Progenitor cell of endocrine pancreas (in vitro differentiated cells): ENCODE measurements at places on chromosomes 6 and 20. TPM values are rescaled to one million over a fixed set of nuclear protein-coding genes. Genes with fewer than 3 reads are reported as not detected.

The DEFB121 gene
- not detected in 2 replicates for total RNA-seq

DNA sequence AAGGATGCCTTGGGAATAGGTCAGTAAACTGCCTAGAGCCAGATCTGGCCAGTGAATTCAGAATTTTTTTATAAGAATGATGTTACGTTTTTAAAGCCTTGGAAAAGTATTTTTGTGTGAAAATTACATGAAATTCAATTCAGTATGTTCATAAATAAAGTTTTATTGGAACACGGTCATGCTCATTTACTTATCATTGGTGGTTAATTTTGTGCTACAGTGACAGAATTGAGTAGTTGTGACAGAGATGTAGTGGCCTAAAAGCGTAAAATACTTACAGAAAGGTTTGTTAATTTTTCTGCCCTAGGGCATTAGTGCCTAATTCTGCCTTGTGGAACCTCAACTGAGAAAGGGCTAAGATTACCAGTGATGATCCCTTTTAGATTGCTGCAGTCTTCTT, 28.2 kb downstream of the ZFAND3 start:
- DNase-seq = no peak
- H3K4me1 ChIP-seq = peaks cover 17% of the 10 kb centered on the region
- H3K4me3 ChIP-seq = no peak overlapping the region
- no peaks in the 10 kb centered on the region for H3K27me3 ChIP-seq
- H3K27ac ChIP-seq = no peak overlapping the region

DNA sequence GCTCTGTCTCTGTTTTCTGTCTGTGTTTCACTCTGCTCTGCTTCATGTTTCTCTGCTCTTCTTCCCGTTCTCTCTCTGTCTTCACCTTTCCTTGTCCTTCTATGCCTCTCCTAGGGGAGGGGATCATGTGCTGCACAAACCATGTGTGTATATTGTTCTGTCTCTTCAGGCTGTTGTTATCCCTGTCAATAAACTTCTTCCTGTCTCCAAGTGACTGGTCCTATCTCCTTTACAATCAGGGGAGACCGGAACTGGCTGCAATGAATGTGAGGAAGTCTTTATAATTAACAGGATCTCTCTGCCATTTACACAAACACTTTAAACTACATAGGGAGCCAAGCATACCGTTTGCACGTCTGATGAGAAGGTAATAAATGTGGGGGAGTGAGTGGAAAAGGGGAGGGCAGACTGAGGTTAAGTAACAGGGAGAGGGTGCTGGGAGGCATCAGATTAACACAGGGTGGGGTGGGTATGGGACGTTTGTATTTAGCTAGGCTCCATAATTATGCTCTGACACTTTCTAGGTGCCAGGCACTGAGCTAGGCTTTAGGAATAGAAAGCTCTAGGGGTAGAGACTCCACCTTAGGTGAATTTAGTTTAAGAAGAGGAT, 626.1 kb downstream of the DHX35 start:
- peaks cover 15% of the 10 kb centered on the region for H3K27me3 ChIP-seq
- no peak overlapping the region for H3K4me3 ChIP-seq
- no peak overlapping the region for H3K27ac ChIP-seq
- peaks cover 2% of the 10 kb centered on the region for H3K4me1 ChIP-seq
- no peaks in the 10 kb centered on the region for H3K36me3 ChIP-seq

The SPEF1 gene
- total RNA-seq = 1.7 and 1.9 TPM in 2 replicates

DNA sequence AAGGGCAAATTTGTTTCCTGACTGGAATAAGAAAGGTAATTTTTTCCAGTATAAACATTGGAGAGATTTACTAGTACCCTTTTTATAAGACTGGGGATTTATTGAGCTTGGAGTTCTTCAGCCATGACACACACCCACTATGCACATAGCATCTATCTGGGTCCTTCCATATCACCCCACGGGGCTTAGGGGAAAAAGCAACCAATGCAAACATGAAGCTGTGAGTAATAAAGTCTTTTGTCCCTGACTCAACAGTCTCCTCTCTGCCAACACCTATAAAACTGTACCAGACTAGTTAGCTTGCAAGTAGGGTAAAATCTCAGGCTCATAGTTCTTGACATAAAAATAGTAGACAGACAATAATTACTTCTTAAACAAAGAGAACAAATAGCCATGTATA, 23.4 kb downstream of the COL21A1 start:
- H3K4me3 ChIP-seq = no peak overlapping the region
- no peaks in the 10 kb centered on the region for H3K4me1 ChIP-seq
- no peak overlapping the region for H3K27ac ChIP-seq
- no peaks in the 10 kb centered on the region for H3K36me3 ChIP-seq
- no peak for DNase-seq

The STX7 gene
- 40.5 and 49.3 TPM in 2 replicates for total RNA-seq

The TFAP2B gene
- total RNA-seq = 0.74 and 1.8 TPM in 2 replicates

DNA sequence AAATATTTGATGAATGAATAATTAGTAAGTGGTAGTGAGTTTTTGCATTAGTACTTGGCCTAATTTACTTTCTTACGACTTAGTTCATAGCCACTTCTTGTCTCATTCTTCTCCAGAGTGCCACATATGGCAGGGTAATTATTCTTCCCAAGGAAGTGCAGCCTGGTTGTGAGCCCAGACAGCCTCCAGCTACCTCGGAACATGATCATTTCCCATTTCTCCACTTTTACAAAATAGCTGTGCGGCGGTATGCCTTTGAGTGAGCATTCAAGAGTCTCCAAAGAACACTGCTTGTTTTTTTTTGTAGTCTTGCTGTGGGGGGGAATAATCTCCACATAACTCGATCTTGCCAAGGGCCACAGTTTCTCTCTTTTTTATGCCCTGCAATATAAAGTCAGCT, 765.0 kb downstream of the HDGFL1 start:
- H3K27ac ChIP-seq = no peak overlapping the region
- no peak overlapping the region for H3K4me3 ChIP-seq
- DNase-seq = no peak
- no peaks in the 10 kb centered on the region for H3K36me3 ChIP-seq
- peaks cover 10% of the 10 kb centered on the region for H3K27me3 ChIP-seq
- H3K4me1 ChIP-seq = peaks cover 3% of the 10 kb centered on the region

The TSPO2 gene
- total RNA-seq = not detected in 2 replicates

DNA sequence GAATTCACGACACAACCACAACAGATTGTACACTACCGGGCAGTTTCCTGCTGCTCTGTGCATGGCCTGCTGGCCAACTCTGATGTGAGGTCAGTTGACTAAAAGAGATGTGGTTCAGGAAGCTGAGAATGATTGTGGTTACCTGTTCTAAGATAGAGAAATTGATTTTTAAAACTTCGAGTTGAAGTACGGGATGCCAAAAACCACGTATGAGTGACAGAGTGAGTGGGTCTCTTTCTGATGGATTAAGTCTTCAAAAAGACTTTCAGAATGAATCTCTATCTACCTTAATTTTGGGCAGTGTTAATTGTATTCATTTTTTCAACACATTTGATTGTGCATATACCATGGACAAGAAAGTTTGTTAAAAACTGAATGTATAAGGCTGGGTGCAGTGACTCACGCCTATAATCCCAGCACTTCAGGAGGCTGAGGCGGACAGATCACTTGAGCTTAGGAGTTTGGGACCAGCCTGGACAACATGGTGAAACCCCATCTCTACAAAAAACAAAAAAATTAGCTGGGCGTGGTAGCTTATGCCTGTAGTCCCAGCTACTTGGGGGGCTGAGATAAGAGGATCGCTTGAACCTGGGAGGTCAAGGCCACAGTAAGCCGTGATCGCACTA, 121.2 kb downstream of the SGK1 start:
- H3K4me1 ChIP-seq = peaks cover 18% of the 10 kb centered on the region
- H3K4me3 ChIP-seq = no peak overlapping the region
- no peaks in the 10 kb centered on the region for H3K36me3 ChIP-seq

GRCh38 chr6:30747902-30748769, 3.8 kb upstream of the IER3 start:
- H3K27ac ChIP-seq = peak overlapping the region; percentile 97
- H3K4me3 ChIP-seq = no peak overlapping the region
- H3K36me3 ChIP-seq = no peaks in the 10 kb centered on the region
- H3K4me1 ChIP-seq = peaks cover 37% of the 10 kb centered on the region
- no peak for DNase-seq
- H3K27me3 ChIP-seq = no peaks in the 10 kb centered on the region

The GJA1 gene
- 34.1 and 43.0 TPM in 2 replicates for total RNA-seq

DNA sequence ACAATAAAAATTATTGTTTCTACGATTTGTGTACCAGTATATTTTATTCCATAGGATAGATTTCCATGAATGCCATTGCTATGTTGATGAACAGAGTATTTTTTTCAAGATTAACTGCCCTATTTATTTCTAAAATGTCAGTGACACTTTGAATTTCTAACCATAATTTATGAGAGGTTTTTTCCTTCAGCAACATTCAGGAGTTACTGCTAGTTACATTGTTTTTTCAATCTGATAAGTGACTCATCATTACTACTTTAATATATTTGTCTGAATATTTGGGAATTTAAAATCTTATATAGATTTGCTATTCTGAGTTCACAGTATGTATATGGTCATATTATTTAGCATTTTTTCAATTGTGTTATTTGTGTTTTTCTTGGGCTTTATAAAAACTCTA, 6.0 kb upstream of the OR2B6 start:
- H3K4me3 ChIP-seq = no peak overlapping the region
- H3K27ac ChIP-seq = no peak overlapping the region
- H3K36me3 ChIP-seq = peaks cover 1% of the 10 kb centered on the region
- no peak for DNase-seq
- H3K27me3 ChIP-seq = peaks cover 4% of the 10 kb centered on the region

GRCh38 chr6:138240476-138241245, 22.4 kb upstream of the PBOV1 start:
- no peak overlapping the region for H3K27ac ChIP-seq
- no peak for DNase-seq
- H3K36me3 ChIP-seq = peaks cover 3% of the 10 kb centered on the region
- peaks cover 22% of the 10 kb centered on the region for H3K4me1 ChIP-seq

- H3K4me3 ChIP-seq = no peak overlapping the region
- no peaks in the 10 kb centered on the region for H3K27me3 ChIP-seq
- no peak overlapping the region for H3K27ac ChIP-seq
- H3K36me3 ChIP-seq = peaks cover 5% of the 10 kb centered on the region
- H3K4me1 ChIP-seq = peaks cover 25% of the 10 kb centered on the region
Observed at GRCh38 chr6:36114798-36115408, 15.4 kb upstream of the MAPK13 start.

DNA sequence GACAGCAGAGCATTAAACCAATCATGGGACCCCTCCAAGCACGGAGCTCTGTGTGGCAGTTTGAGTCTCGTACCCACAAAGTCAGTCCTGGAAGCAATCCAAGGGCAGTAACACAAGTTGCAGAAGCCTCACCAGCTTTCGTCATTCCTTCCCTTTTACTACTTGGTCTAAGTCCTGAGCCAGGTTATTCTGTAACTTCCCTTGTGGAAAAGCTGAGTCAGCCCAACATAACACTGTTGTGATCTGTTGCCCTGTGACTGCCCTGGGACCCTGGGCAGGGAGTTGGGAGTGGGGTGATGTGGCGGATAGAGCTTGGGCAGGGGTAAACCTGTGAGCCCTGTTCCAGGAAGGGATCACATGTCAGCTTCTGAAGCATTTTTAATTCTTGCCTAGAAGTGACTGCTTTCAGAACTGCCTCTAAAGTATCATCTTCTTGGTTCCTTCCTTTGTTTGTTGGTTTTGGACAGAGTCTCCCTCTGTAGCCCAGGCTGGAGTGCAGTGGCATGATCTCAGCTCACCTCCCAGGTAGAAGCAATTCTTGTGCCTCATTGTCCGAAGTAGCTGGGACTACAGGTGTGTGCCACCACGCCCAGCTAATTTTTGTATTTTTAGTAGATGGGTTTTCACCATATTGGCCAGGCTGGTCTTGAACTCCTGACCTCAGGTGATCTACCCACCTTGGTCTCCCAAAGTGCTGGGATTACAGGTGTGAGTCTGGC, 183.7 kb upstream of the JAG1 start:
- DNase-seq = no peak
- H3K4me1 ChIP-seq = peaks cover 22% of the 10 kb centered on the region
- peaks cover 3% of the 10 kb centered on the region for H3K27me3 ChIP-seq
- no peak overlapping the region for H3K27ac ChIP-seq
- H3K4me3 ChIP-seq = no peak overlapping the region

The MUC21 gene
- total RNA-seq = not detected in 2 replicates

The SLC18B1 gene
- total RNA-seq = 19.1 and 19.5 TPM in 2 replicates

GRCh38 chr6:33848484-33848883, 44.7 kb upstream of the MLN start:
- no peak overlapping the region for H3K4me3 ChIP-seq
- H3K4me1 ChIP-seq = peaks cover 2% of the 10 kb centered on the region
- peaks cover 19% of the 10 kb centered on the region for H3K27me3 ChIP-seq
- no peak overlapping the region for H3K27ac ChIP-seq
- no peak for DNase-seq
- no peaks in the 10 kb centered on the region for H3K36me3 ChIP-seq

DNA sequence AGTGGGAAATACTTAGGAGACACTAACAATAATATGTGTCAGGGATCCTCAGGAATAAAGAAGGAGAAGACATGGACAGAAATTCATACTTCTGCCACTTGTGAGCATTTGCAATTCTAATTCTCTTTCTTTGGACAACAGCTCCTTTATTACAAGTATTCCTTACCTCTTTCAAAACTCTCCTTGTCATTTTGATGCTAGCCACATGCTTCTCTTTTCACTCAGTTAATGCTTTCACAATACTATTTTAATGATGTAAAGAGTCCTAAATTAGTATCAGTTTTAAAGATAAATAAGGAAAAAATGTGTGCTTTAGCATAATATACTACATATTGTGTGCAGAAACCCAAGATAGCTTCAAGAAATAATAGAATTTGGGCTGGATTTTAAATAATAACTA, 62.5 kb downstream of the AHI1 start:
- peaks cover 7% of the 10 kb centered on the region for H3K36me3 ChIP-seq
- H3K4me1 ChIP-seq = no peaks in the 10 kb centered on the region
- no peaks in the 10 kb centered on the region for H3K27me3 ChIP-seq
- no peak for DNase-seq
- H3K4me3 ChIP-seq = no peak overlapping the region

The JAG1 gene
- total RNA-seq = 260 and 277 TPM in 2 replicates

- H3K27ac ChIP-seq = no peak overlapping the region
- H3K27me3 ChIP-seq = peaks cover 5% of the 10 kb centered on the region
- DNase-seq = no peak
- peaks cover 5% of the 10 kb centered on the region for H3K36me3 ChIP-seq
Observed at GRCh38 chr6:169425628-169426370, 172.2 kb upstream of the THBS2 start.

The NFATC2 gene
- total RNA-seq = 10.1 and 11.2 TPM in 2 replicates

- no peak for DNase-seq
- peaks cover 10% of the 10 kb centered on the region for H3K36me3 ChIP-seq
- H3K4me1 ChIP-seq = peaks cover 13% of the 10 kb centered on the region
- peak overlapping the region; percentile 99 for H3K27ac ChIP-seq
Observed at GRCh38 chr6:36873612-36874442, 776 bp downstream of the PPIL1 start.

DNA sequence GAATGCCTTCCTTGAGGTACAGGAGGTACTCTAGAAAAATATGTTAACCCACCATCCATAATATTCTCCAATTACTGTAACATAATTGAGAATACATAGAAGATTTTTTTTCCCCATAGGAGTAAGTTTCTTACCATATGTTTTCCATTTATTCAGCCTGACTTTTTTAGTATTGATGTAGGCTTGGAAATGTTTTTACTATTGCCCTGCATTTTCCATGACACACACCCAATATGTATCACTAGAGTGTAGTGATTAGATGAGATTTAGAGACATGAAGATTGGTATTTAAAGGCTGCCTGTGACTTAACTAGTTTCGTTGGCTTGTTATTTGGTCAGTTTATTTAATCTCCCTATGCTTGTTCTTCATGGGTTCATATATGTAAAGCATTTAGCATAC, 39.5 kb downstream of the KCNQ5 start:
- H3K4me3 ChIP-seq = no peak overlapping the region
- no peaks in the 10 kb centered on the region for H3K4me1 ChIP-seq
- no peak for DNase-seq
- no peaks in the 10 kb centered on the region for H3K27me3 ChIP-seq
- no peaks in the 10 kb centered on the region for H3K36me3 ChIP-seq

GRCh38 chr6:148263010-148263409, 79.6 kb upstream of the SASH1 start:
- DNase-seq = no peak
- H3K27me3 ChIP-seq = no peaks in the 10 kb centered on the region
- no peak overlapping the region for H3K4me3 ChIP-seq
- H3K27ac ChIP-seq = no peak overlapping the region
- H3K36me3 ChIP-seq = no peaks in the 10 kb centered on the region
